ENCODE measurements at places on chromosomes 7 and 10. TPM values are rescaled to one million over a fixed set of nuclear protein-coding genes. Genes with fewer than 3 reads are reported as not detected.

DNA sequence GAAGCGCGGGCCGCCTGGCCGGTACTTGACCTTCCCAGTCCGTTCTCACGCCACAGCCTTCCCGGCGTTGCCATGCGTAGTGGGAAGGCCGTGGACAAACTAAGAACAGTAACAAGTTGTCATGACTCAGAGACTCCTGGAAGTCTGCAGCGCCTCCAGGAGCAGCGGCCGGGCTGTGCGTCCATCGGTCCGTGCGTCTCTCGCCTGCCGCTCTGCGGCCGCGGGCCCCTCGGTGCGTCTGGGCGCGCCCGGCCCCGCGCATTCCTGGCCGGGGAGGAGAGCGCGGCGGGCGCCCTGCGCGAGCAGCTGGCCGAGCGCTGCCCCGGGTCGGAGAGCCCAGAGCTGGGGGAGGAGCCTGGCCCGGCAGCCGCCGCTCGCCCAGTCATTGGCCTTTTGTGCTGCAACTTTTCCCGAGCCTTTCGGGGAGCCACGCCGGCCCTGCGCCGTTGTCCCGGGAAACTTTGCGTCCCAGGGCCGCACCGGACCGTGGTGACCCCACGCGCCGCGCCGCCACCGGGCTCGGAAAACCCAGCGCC lies 123.7 kb downstream of the TACC2 start:
- DNase-seq = no peak

DNA sequence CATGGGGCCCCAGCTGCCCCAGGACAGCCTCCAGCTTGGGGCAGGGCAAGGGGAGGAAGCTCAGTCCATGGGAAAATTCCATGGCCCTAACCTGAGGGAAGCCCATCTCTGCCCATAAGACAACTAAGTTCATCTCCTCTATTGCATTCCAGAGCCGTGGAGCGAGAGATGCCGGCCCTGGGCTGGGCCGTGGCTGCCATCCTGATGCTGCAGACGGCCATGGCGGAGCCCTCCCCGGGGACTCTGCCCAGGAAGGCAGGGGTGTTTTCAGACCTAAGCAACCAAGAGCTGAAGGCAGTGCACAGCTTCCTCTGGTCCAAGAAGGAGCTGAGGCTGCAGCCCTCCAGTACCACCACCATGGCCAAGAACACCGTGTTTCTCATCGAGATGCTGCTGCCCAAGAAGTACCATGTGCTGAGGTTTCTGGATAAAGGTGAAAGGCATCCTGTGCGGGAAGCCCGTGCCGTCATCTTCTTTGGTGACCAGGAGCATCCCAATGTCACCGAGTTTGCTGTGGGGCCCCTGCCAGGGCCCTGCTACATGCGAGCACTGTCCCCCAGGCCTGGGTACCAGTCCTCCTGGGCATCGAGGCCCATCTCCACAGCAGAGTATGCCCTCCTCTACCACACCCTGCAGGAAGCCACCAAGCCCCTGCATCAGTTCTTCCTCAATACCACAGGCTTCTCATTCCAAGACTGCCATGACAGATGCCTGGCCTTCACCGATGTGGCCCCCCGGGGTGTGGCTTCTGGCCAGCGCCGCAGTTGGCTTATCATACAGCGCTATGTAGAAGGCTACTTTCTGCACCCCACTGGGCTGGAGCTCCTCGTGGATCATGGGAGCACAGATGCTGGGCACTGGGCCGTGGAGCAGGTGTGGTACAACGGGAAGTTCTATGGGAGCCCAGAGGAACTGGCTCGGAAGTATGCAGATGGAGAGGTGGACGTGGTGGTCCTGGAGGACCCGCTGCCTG lies 4.3 kb downstream of the AOC1 start:
- no peak for DNase-seq

DNA sequence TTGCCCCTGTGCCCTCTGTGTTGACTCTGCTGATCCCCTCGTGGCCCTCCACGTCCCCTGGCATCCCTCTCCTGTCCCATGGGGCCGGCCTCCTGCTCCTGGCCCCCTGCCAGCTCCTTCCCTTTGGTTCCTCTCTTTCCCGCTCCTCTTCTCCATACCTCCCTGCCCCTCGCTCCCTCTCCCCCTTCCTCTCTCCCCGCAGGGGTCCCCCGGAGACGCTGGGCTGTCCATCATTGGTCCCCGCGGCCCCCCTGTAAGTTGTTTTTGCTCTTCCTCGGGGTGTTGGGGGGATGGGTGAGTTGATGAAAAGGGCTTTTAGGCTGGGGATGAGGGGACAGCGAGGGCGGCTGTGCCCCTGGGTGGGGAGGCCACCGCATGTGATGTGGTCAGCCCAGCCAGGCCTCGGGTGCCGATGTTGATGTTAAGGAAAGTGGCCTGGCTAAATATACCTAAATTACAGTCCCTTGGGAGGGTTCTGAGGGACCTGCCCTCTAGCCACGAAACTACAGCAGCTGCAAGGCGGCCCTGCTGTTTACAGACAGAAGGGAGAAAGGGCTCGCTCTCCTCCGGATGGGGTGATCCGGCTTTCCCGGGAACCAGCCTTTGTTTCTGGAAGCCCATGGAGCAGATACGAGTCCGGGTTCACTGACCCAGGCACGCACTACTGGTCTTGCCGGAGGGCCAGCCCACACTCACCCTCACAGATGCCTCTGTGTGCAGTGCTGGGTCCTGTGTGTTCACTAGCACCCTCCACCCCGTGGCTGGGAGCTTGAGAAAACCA lies 78.8 kb downstream of the COL13A1 start:
- DNase-seq = no peak

DNA sequence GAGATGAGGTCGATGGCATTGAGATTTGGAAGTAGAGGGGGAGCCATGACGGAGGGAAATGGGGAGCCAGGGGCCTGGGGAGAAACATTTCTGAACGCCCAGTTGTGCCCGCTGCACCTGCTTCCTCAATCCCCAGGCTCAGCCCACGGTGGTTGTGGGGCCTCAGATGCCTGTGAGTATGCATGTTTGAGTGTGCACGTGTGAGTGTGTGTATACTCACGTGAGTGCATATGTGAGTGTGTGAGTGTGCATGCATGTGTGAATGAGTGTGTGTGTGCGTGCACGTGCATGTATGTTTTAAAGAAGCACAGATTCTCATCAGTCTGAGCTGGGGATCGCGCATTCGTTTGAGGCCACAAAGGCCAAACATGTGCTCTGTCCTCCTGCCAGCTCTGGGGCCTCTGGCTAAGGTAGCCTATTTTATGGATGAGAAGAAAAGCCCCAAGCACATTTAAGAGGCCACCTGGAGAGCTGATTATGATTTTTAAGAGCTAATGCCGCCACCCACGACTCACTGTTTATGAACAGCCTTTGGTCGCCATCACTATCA lies 154.8 kb downstream of the ARHGAP12 start:
- no peak for DNase-seq

DNA sequence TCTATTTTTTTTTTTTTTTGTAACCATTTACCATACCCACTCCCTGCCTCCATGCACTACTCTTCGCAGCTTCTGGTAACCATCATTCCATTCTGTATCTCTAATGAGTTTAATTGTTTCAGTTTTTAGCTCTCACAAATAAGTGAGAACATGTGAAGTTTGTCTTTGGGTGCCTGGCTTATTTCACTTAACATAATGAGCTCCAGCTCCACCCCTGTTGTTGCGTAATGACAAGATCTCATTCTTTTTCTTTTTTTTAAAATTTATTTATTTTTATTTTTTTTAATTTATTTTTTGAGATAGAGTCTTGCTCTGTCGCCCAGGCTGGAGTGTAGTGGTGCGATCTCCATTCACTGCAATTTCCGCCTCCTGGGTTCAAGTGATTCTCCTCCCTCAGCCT lies 142.3 kb upstream of the PCLO start:
- DNase-seq = no peak

GRCh38 chr10:78069151-78069550 lies 35.5 kb downstream of the RPS24 start:
- DNase-seq = no peak

- DNase-seq = no peak
Measured at GRCh38 chr10:9869205-9869604, 1148.5 kb upstream of the CELF2 start.

DNA sequence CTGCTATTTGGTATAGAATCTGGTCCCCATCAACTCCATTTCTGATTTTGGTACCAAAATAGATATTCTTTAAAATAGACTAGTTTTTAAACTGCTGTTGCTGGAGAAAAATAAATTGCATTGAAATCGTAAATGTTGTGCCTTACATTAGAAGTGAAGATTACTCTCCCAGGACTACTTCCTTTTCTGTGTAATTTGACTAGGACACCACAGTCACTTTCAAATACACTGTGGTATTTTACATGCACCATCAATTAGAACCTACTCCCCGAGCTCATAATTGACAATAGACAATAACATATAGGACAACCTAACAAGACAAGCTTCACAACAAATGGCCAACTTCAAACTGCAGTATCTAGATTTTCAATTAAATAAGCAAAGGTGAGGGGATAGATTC lies 211.5 kb downstream of the DGKB start:
- DNase-seq = no peak

DNA sequence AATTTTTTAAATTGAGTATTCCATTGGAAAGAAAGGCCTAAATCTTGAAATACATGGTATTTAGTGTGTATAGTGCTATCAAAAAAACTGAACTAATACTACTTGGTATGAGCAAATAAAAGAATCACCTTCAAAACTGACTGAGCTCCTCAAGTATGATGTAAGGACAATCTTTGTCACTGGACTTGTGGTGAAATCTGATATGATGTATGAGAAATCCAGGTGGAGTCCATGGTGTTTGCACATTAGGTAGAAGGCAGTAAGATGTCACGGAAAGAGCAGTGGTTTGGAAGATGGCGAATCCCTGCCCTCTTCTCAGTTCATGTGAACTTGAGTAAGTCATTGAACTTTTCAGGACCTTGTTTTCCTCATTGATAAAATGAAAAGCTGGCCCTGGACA lies 62.1 kb upstream of the COL1A2 start:
- DNase-seq = no peak

GRCh38 chr7:134431815-134432214 lies 27.1 kb downstream of the AKR1B1 start:
- no peak for DNase-seq

DNA sequence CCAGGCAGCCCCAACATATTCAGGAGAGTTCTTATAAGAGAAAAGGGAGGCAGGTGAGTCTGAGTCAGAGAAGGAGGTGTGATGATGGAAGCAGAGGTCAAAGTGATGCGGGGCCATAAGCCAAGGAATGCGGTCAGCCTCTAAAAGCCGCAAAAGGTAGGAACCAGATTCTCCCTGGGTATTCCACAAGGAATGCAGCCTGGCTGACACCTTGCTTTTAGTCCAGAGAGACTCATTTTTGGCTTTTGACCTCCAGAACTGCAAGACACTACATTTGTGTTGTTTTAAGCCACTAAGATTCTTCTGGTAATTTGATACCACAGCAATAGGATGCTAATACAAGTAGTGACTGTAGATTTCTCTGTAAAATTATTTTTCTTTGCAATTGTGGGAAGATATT lies 151.5 kb upstream of the EEPD1 start:
- no peak for DNase-seq

DNA sequence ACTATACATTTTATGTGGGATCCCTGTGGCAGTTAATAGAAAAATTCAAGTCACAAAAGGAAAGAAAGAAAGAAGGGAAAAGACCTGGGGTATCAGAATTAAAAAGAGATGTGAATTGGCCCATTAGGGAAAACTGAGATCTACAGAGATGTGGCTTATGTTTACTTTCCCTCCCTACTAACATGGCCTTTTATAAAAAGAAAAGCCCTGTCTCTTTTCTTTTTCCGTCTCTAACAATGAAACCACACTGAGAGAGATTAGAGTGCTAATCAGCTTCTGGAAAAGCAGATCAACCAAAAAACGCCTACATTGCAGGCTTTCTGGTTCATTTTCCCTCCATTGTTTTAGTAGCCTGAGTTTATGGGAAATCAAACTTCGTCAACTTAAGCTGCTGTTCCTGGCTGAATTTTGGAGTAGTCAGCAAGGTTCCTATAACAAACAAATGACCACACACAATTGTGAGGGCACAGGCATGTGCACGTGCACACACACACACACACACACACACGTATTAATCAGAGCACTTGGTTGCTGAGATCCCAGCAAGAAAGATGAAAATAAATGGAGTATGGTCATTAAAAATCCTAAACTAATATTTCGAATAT lies 235.1 kb downstream of the SORCS1 start:
- DNase-seq = no peak

- peak; percentile 66 for DNase-seq
Measured at GRCh38 chr10:3068201-3068967, 1.0 kb downstream of the PFKP start.

GRCh38 chr7:151804756-151805155 lies 72.2 kb downstream of the PRKAG2 start:
- no peak for DNase-seq

DNA sequence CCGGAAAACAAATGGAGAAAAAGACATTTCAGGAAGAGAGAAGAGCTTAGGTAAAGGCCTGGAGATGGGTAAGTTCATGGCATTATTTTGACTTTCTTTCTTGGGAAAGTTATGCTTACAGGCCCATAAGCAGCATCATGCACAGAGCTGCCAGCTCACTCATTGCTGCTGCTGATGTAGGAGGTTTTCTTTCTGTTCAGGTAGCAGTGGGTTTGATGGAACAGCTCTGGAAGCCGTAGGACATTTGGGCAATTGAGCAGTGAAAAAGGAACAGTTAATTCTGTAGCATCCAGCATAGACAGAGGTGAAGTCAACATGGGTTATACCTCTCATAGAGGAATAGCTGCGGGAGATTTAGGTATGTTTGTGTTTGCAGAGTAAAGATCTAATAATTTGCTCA lies 3.3 kb downstream of the CHN2 start:
- no peak for DNase-seq

- no peak for DNase-seq
Measured at GRCh38 chr7:5690931-5691473, 90.5 kb downstream of the RNF216 start.

DNA sequence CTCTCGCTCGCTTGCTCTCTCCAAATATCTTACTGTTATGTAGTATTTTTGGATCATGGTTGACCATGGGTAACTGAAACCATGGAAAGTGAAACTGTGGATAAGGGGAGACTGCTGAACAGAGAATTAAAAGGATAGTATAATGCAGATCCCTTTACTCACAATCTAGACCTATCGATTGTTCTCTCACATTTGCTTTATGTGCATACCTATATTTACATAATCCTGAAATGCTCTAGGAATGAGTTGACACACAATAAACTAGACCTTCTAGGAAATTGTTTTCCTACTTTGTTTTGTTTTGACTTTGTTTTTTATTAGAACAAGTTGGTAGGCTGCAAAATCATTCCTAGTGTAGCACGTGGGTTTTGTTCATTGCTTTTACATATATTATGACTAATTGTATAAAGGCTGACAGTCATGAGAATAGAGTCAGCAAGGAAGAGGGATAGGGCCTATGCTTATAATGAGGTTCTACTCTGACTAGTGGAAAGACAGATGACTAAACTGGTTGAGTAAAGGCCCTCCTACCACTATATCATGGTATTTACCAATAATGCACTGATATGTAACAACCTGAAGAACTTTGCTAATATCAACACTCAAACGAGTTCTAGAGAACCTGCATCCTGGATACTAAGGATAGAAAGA lies 175.3 kb upstream of the TARP start:
- no peak for DNase-seq

- DNase-seq = no peak
Measured at GRCh38 chr7:83835424-83835823, 186.5 kb upstream of the SEMA3E start.

PRKAG2 gene
- total RNA-seq = 61.3 TPM

PBLD gene
- total RNA-seq = 1.7 TPM

ARL5B gene
- 11.2 TPM for total RNA-seq

CLRN3 gene
- total RNA-seq = not detected

UNCX gene
- total RNA-seq = not detected

TLL2 gene
- 0.13 TPM for total RNA-seq

TMUB1 gene
- total RNA-seq = 41.8 TPM

HEPACAM2 gene
- 0.33 TPM for total RNA-seq

PLCE1 gene
- not detected for total RNA-seq

COL26A1 gene
- total RNA-seq = not detected

NAT16 gene
- total RNA-seq = not detected

PRTFDC1 gene
- total RNA-seq = 3.1 TPM

TRPV6 gene
- not detected for total RNA-seq

HACD1 gene
- total RNA-seq = 1.4 TPM
